ENCODE measurements at places on chromosomes 1 and 21.

GRCh38 chr1:173459885-173460284, 17.2 kb upstream of the PRDX6 start:
- DNase-seq = no peak

GRCh38 chr1:30447701-30448100, 275.7 kb downstream of the MATN1 start:
- DNase-seq = no peak

DNA sequence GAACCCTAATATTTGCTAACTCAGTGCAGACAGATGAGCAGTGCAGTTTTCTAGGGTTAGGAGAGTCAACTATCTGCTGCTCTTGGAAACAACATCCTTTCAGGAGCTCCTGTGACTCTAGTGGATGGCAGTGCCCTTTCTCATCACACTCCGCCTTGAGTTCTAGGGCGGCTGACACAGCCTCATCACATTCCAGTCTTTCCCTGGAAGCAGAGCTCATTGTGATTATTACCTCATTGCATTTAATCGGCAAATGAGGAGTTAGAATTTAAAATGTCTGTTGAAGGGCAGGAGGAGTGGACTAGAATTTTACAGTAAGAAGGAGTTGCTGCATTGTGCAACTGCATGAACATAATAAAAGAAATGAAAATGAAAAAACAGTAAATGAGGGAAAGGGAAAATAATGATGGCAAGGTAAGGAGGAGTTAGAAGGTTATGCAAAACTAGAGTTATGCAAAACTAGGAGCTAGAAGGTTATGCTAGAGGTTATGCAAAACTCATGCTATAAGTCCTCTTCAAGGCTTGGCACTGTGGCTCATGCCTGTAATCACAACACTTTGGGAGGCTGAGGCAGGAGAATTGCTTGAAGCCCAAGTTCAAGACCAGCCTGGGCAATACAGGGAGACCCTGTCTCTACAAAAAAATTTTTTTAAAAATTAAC, 6.9 kb upstream of the PTGFRN start:
- DNase-seq = no peak

DNA sequence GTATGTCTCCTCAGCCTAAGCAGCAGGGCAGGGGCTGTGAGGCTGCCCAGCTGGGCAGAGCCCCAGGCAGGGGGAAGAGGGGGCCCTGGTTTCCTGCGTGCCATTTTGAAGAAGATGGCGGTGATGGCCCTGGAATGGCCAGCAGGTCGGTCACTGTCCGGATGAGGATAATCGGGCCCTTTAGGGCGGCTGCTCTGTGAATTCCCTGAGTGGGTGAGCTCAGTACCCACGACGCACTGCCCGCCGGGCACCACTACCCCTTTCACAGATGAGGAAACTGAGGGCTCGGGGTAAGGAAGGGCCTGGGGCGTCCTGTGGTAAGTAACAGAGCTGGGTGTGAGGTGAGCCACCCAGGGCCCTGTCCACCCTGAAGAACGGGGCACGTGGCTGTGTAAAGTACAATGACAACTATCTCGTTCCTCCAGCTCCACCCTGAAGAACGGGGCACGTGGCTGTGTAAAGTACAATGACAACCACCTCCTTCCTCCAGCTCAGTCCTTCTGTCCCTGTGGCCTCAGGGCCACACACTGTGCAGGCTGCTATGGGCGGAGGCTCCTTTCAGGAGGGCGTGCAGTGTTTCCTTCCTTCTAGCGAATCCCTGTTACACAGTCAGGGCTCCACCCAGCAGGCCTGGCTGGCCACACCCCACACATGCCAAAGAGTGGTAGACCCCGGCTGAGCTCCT, 23.2 kb downstream of the ITGB2 start:
- no peak for DNase-seq

- no peak for DNase-seq
Observed at GRCh38 chr1:150233359-150234308, 2.3 kb downstream of the ANP32E start.

GRCh38 chr1:79554688-79555087, 548.2 kb upstream of the ADGRL4 start:
- no peak for DNase-seq

DNA sequence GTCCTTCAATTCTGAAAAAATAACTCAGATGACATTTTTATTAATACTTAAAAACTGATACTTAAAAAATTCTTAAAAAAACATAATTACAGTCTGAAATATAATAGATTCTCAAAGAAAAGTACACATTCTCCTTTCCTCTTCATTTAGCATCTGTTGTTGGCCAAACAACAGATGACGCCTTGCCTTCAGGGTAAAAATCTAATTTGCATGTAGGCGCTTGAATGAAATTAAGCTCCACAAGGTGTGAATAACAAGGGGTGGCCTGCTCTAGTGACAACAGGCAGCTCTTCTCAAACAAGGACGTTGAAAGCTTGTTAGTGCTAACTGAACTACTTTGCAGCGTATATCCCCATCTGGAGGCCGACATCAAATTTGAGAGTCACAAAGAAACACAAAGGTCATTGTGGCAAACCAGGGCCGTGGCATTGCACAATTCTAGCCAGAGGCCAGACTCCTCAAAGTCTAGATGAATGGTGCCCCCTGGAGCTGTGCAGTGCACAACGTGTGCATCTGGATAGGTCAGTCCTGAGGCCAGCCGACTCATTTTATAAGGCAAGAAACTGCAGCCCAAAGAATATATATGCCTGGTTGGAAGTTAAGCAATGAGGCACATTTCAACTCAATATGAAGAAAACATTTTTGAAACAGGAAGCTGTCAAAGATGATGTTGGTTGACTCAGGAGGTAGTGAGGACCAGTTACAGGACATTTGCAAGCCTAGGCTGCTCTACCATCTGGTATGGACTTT, 459.2 kb upstream of the RUNX1 start:
- peak; percentile 52 for DNase-seq

DNA sequence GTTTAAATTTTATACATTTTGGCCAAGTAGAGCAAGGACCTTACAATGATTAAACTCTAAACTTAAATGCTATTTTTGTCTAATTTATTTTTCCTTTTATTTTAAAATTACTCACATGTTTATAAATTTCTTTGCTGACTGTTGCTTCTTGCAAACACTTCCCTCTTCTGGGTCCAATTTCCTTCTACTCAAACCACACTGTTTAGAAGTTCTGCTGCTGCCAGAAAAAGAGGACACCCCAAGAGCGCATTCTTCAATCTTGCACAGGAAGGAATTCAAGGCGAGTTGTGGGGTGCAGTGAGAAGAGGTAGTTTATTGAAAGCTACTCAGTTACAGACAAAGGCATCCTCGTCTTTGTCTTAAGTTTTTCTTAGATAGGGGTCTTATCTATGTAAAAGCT, 88.5 kb upstream of the NEK7 start:
- DNase-seq = no peak

DNA sequence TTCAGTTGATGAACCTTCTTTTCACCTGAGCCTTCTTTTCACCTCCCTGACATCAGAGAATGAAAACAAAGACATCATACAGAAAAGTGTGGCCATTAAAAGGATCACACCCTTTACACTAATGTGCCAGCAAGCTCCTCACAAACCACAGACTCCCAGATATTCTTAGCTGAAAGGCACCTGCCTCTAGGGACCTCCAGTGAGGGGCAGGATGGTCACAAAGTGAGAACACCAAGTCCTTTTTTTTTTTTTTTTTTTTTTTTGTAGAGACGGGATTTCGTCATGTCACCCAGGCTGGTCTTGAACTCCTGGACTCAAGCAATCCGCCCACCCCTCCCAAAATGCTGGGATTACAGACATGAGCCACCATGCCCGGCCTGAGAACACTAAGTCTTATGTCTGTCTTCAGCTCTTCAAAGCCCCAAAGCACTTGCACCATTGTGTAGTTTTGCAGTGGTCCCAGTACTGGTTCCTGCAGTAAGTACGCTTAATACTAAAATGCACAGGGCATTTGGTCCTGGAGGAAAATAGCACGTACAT, 58.2 kb upstream of the LBR start:
- DNase-seq = no peak

- DNase-seq = peak; percentile 31
Observed at GRCh38 chr1:241716915-241717656, 65.0 kb downstream of the WDR64 start.

DNA sequence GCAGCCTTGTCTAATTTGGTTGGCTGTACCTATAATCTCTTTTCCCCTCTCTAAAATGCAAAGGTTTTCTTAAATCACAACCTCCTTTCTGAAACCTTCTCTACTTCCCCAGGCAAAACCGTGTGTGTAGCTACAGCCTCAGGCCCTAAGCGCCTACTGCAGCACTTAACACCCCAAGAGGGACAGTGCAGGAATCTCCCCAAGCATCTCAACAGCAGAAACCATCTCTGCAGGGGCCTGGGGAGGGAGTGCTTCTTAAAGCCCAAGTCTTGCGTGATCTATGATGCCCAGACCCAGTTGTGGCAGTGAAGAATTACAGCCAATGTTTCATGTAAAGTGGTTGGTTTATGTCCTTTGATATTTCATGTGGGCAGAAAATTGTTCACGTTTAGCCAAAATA, 159.3 kb downstream of the DSCAM start:
- DNase-seq = no peak

DNA sequence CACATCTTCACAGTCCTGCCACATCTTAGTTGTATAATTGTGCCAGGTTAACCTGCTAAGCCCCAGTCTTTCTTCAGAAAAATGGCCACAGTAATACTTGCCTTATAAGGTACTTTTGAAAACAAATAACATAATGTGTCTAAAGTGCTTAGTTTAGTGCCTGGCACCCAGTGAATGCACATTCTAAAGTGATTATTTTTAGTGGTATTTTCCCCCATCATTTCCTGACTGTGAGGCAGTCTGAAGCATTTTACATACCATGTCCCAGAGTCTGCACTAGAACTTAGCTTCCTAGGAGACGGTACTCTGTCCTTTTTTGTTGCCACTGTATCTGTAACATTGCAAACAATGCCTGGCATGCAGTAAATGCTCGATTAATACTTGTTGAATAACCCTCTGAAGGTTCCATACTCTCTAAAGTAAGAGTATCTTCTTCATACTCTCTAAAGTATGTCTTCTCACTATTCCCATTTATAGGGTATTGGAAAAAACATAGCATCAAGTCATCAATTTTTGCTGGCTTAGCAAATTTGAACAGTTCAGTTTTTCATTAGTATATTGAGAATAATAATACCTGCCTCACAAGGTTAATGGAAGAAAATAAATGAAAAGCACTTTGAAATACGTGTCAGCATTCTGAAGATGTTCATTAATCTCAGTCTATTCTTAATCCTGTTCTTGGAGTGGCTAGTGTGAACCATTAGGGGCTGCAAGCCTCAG, 43.7 kb downstream of the FMO3 start:
- peak; percentile 58 for DNase-seq

GRCh38 chr1:18142969-18143368, 35.4 kb downstream of the IGSF21 start:
- no peak for DNase-seq

GRCh38 chr1:155044812-155045657, 6.1 kb upstream of the ADAM15 start:
- DNase-seq = peak; percentile 58

- peak; percentile 47 for DNase-seq
Observed at GRCh38 chr1:62452951-62453350, 16.1 kb downstream of the USP1 start.

- DNase-seq = no peak
Observed at GRCh38 chr1:164607351-164607750, 48.4 kb downstream of the PBX1 start.

- no peak for DNase-seq
Observed at GRCh38 chr1:152645146-152645545, 18.0 kb upstream of the LCE2D start.

DNA sequence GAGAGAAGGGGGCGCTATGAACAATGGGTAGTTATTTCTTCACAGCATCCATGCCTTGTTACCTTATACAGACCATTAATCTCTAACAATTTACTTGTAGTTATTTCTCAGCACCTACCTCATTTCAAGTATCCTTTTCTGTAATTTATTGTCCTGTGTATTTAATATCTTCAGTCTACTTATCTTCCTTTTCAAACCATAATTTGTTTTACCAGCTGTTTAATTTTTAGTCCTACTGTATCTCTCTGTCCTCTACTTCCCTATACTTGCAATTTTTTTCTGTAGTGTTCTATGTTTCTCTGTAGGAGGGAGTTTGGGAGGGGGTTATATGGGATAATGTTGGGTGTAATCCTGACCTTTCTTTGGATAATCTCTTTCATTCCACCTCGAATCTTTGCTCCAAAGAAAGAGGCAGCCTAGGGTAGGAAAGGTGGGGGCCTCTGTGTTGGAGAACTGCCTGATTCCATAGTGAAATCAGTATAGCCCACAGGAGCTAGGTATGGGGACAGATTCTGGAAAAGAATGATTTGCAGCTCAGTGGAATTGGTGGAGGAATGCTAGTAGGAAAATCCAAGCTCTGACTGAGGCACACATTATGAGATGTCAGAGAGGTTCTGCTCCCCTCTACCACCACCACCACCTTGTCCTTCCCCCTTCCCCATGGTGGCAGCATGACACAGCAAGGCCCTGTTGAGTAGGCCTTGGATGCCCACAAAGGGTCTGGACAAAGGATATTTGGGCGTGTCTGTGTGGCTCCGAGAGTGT, 642 bp downstream of the MLLT11 start:
- DNase-seq = peak; percentile 39

GRCh38 chr1:47059376-47059775, 7.7 kb upstream of the CYP4Z1 start:
- DNase-seq = no peak

- DNase-seq = no peak
Observed at GRCh38 chr1:211742889-211743529, 67.6 kb upstream of the NEK2 start.

GRCh38 chr1:193417403-193417802, 231.0 kb upstream of the B3GALT2 start:
- peak; percentile 20 for DNase-seq

Data from fibroblast of skin of right biceps (primary cell).